ENCODE measurements at places on chromosomes 1 and 21.

GRCh38 chr21:42740405-42740909, 87.0 kb downstream of the PDE9A start:
- DNase-seq: no peak

DNA sequence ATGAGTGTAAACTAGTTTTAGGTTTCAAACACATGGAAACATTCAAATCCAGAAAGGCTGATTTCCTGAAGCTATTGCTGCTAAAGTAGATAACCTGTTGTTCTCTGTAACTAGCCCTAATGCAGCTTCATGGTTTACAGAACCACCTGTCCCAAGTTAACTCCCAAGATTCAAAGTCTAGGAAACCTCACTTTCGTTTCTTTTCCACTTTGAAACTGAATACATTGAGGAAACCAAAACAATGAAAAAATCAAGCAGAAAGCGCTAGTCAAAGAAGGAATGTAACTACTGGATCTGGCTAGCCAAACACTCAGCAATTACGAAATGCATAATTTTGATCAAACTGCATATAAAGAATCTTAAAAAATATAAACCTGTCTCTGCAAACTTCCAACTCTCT, 17.8 kb downstream of the SLC16A1 start:
- DNase-seq: no peak

- no peak for DNase-seq
Observed at GRCh38 chr21:21146587-21147373, 148.6 kb downstream of the NCAM2 start.

GRCh38 chr1:25196830-25197229, 35.5 kb downstream of the SYF2 start:
- DNase-seq: no peak

GRCh38 chr1:5989731-5990271, 2.4 kb downstream of the NPHP4 start:
- DNase-seq: no peak
